ENCODE measurements at places on chromosomes 5 and 9.

- no peak for DNase-seq
Observed at GRCh38 chr9:112091810-112092209, 83.3 kb downstream of the SUSD1 start.

GRCh38 chr5:39186289-39186688 is 33.1 kb downstream of the FYB1 start:
- DNase-seq, result no peak

DNA sequence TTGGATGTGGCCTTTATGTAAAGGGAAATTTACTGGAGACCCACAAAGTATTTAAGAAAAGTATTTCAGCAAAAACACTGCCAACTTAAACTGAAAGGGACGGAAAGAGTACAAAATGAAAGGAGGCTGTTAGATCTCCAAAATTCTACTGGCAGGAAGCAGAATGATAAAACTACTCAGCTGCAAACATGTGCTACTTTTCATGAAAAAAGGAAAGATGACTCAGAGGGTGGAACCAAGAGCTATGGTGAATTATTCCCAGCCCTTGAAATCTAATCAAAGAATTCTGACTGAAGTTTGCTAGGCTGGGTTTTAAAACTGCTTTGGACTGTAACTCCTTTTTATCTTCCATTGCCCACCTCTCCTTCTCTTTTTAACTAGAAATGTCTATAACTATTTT is 58.6 kb upstream of the ZBED3 start:
- DNase-seq, result no peak

DNA sequence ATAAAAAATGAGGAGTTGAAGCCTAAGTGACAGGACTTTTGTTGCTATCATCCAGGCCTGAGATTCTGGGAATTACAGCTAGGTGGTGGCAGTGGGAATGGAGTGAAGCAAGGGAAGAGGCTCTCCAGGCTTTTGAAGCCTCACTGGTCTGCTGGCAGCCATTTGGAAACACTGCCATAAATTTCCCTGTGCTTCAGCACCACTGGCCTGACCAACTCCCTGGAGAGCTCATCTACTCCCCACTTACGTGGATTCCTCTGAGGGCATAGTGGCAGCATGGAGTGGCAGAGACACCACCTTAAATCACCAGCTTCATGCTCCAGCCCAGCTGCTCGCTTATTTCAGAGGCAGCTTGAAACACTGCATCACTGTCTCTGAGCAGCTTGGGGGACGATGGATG is 518.2 kb downstream of the TLR4 start:
- no peak for DNase-seq

DNA sequence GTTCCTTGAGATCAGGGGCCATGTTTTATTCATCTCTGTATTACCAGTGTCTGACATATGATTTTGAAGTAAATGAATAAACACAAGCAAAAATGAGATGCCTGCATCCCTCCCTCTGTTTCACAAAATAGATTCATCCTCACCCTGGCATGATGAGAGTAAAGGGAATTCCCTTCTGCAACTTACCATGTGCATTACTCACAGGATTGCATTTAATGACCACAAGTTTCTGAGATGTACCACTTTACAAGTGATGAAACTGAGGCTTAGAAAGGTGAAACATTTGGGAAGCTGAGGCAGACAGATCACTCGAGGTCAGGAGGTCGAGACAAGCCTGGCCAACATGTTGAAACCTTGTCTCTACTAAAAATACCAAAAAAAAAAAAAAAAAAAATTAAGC is 74.2 kb upstream of the TNFSF8 start:
- DNase-seq, result no peak

GRCh38 chr5:126871441-126871840 is 94.5 kb downstream of the LMNB1 start:
- DNase-seq, result no peak

GRCh38 chr5:162372256-162372655 is 304.7 kb downstream of the GABRG2 start:
- DNase-seq, result no peak

DNA sequence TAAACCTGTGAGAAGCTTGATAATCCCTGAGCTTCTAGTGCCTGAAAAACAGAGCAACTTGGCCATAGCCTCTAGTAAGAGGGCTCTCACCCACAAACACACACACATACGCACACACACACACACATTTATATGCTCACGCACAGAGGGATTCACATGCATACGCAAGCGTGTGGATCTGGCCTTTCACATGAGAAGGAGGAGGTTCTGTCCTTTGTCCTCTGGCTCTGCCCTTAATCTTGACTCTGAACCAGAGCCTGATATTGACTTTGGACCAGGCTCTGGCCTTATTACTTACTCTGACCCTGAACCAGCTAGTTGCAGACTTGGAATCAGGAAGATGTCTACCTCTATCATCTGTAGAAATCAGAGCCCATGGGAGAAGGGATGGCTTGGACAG is 10.0 kb upstream of the P4HA2 start:
- DNase-seq, result no peak

DNA sequence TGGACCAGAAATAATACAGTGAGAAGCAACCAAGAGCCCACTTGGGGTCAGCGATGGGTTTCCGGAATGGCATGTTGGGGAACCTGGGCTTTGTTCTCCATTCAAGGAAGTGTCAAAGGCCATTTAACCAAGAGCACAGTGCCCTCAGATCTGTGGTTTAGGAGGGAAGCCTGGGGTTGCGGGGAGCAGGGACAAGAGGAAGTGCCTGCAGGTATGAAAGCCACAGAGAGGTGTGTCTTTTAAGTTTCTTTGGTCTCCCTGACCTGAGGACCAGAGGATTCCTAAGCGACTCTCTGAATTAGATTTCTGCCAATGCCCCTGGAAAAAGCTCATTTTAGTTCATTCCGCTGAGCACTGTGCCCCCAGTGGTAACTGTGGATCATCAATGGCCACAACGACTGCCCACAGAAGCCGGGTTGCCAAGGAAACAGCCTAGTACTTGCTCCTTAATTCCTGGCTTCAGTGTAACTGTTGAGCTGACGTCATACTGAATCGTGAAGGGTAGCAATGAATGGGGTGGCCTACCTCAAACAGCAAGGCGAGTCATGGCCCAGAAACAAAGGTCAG is 107.3 kb upstream of the SPIN1 start:
- no peak for DNase-seq

DNA sequence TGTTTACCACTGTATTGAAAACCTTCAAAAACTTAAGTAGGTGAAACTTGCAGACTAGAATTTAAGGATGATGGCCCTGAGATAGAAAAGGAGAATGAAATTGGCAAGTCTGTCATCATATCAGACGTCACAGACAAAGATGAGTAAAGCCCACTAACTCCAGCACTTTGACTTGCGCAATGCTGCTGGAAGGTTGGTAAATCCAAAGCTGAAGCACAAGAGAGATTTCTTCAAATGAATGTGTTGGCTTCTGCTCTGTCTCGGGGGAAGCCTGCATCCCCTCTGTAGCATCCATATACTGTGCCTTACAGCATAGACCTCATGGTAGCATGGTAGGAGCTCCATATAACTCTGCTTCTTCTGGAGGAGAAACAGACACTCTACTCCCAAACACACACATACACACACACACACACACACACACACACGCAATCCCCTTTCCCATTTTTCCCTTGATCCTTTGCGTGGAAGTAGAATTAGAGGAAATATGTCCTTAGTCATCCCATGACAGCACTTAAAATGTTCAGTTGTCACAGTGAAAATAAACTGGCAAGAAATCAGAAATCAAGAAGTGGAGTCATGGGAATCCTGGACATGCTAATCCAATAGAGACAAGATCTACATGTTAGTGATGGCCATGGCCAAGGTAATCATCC is 241.5 kb downstream of the NR3C1 start:
- no peak for DNase-seq

DNA sequence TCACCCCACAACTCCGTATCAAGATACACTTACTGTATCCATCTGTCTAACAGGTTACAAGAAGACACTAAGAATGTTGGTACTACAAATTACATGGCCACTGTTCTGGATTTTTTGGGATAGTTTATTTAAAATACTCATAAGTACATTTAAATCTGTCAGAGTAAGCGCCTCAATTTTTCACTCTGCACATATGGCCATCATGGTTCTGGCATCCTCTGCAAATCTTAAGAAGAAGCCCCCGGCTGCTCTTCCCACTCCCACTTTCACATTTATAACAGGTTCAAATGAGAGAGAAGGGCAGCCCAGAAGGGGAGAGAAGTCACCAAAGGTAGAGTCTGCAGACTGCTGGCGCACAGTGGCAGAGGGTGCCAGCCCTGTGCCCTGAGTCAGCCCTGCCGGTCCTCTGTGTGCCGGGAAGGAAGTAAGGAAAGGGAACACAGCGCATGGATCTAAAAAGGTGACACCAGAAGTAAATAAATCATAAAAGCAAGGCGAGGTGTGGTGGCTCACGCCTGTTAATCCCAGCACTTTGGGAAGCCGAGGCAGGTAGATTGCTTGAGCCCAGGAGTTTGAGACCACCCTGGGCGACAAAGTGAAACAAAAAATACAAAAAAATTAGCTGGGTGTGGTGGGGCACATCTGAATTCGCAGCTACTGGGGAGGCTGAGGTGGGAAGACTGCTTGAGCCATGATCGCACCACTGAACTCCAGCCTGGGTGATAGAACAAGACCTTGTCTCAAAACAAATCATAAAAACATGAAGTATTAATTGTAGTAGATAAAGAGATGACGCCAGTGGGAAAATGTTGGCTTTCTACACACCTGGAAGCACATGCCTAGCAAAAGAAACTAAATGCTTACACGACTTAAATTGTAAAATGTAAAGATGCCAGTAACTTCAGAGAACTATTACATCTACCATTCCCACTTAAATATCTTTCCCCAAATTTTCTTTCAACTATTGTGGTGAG is 30.0 kb downstream of the RNF130 start:
- DNase-seq, result no peak

- DNase-seq, result no peak
Observed at GRCh38 chr9:92486371-92486770, 4.1 kb upstream of the ASPN start.

Data from germinal center (tissue), 1 donor.